ENCODE measurements at places on chromosomes 5 and 9.
A peak's percentile ranks its signal among the peaks of the same experiment; 100 is the strongest.

DNA sequence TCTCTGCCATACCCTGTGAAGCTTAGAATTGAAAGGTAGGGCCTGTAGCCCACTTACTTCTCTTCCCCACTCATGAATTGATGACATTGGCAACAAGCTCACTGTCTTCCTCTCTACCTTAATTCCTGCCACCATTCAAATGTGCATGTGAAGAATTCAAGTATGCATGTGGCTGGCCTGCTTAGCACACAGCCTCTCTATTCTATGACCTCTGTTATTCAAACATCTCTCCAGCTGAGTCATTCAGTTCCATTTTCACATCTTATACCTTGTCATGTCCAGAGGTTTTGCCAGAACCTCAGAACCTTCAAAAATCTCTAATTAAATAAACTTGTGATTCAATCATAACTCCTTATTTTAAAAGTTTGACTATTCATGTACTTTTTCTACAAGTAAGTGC lies 114.7 kb upstream of the MAN2A1 start:
- DNase-seq = no peak

- no peak for DNase-seq
These were observed 3.8 kb upstream of the ELAVL2 start for GRCh38 chr9:23829580-23830475.

- DNase-seq = peak; percentile 73
These were observed 5.0 kb downstream of the IL3 start for GRCh38 chr5:132065351-132065937.

DNA sequence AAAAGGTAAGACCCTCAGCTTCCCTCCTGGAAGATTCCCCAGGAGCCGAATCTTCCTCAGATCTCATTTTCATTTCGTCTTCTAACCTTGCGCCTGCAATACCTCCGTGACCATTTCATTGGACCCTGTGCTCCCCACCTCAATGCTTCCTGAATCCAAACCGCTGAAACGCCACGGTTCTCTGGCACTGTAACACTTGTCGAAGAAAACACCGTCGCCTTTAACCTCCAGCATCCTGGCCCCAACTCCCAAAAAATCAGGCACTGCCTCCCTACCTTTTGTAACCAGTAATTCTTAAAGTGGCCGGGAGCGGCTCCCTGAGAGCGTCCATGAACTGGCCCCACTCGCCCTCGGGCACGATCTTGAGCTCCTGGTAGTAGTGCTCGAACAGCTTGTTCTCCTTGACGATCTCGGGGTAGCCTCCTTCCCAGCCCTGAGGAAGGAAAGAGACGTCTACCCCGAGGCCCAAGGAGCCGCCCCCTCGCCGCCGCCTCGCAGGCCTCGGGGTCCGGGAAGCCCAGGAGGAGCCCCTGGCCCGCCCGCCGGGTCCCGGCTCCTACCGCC lies 438 bp downstream of the NSUN2 start:
- no peak for DNase-seq

DNA sequence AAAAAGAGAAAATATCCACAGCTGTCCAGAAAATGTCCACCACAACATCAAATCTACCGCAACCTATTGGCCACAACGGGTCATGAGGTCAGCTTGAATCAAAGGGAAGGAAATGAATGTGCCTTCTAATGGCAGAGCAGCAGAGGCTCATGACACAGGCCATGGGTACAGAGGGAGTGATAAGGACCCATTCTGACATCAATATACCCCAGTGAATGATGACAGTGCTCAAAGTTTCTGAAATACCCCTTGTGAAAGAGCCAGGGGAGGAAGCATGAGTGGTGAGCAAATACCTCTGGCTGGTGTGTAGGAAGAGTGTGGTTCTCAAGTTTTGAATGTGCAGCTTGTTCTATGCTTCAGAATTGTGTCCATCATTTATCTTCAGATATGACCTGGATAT lies 348.2 kb downstream of the IRX1 start:
- no peak for DNase-seq

DNA sequence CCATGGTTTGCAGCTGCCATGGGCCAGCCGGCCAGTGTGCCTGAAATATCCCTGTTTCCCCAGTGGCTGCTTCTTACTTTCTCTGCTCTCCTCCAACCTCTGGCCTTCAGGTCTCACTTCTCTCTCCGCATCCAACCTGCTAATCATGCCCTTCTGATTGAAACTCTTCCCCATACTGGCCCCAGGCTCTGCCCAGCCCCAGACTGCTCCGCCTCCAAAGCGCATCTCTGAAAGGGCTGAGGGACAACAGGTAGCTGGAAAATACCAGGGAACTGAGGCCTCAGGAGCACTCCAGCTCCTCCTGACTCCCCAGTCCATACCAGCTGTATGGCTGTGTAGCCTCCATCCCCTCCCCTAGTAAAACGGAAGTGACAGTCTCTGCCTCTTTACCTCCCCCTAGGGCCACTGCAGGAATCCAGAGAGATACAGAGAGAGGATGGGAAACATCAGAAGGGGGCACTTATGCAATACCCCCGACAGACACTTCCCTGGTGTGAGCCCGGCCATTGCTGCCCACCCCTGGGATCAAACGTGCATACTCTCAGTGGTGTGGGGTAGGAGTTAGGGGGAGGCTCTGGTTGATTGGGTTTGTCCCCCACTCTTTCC lies 34.2 kb downstream of the PAX5 start:
- DNase-seq = no peak

DNA sequence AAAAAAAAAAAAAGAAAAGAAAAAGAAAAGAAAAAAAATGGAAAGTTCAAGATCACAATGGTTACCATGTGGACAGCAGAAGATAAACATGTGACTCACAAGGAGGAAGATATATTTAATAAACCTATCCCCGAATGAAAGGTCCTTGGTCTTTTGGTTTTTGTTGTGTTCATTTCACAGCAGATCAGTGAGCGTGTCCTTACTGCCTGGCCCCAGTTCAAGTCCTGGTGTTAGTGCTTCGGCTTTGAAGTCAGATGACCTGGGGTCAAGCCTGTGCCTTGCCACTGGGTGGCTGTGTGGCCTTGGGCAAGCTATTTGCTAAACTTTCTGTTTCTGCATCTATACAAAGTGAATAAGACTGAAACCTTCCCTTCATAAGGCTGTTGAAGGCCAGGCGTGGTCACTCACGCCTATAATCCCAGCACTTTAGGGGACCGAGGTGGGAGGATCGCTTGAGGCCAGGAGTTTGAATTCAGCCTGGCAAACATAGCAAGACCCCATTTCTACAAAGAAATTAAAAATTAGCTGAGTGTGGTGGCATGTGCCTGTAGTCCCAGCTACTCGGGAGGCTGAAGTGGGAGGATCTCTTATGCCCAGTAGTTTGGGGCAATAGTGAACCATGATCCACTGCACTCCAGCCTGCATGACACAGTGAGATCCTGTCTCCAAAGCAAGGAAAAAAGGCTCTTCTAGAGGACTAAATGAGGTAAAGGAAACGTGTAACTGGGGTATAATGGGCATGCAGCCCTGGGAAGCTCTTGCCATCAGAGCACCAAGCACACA lies 94.5 kb upstream of the SPATA31D4 start:
- no peak for DNase-seq

DNA sequence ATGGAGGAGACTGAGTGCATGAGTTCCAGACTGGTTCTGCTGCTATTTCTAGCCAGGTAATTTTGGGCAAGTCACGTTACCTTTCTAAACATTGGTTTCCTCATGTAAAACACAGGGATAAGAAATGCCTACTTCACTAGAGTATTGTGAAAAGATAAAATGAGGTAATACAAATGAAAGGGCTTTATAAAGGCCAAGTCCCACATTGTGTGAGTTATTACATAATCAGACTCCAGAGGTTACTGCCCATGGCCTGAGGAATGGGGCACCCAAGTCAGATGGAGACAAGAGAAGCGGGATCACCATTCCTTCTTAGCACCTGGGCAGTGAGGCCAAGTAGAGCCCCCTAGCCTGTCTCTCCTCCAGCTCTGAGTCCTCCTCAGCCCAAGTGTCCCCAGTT lies 7.5 kb downstream of the HBEGF start:
- no peak for DNase-seq

DNA sequence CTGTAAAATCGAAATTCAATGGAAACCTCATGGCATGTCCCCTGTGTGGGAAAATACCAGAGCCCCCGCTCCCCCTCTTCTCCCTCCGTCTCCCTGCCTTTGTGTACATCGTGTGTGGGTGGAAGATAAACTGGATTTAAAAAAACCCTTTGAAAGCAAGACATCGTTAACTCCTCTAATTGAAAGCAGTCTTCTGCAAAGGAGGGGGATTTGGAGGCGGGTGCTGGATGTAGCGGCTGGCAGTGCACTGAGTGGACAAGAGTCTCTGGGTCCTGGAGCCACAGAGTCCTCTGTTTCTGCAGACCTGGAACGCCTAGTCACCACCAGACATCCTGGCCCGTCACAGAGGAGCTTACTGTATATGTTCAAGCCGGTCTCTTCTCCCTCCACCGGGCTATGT lies 169.4 kb downstream of the PAPPA start:
- no peak for DNase-seq

GRCh38 chr9:126611592-126612325 lies 2.0 kb upstream of the LMX1B start:
- peak; percentile 66 for DNase-seq

DNA sequence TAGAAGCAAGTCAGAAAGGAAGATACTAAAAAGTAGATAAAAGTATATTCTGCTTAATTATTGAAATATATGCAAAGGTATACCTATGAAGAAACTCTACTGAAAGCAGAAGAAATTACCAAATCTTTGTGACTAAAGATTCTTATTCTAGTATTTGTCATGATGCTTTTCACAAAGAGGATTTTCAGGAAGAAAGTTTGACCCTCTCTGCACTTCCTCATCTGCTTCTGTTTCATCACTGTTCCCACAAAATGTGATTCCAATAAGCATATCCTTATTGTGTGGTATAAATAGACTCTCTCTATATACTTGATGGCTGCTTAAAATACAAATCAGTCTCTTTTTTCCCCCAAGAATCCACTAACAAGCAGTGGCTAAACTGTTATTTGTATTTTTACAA lies 2139.6 kb upstream of the ACO1 start:
- DNase-seq = no peak

GRCh38 chr9:74784506-74784905 lies 103.2 kb downstream of the TRPM6 start:
- no peak for DNase-seq

GRCh38 chr5:36690041-36690961 lies 83.9 kb downstream of the SLC1A3 start:
- peak; percentile 96 for DNase-seq
